AG08396 (cell line): ENCODE measurements at places on chromosomes 2 and 18.

- no peak for DNase-seq
Observed at GRCh38 chr2:99624677-99625076, 134.9 kb upstream of the REV1 start.

GRCh38 chr18:35818353-35818667, 154.2 kb upstream of the RMP24 start:
- no peak for DNase-seq

- DNase-seq: no peak
Observed at GRCh38 chr2:161223139-161223732, 63.0 kb downstream of the TANK start.

- no peak for DNase-seq
Observed at GRCh38 chr2:166536111-166536510, 42.1 kb upstream of the SCN7A start.

- no peak for DNase-seq
Observed at GRCh38 chr2:179137200-179137759, 87.3 kb upstream of the CCDC141 start.

GRCh38 chr2:134335601-134336000, 81.7 kb downstream of the MGAT5 start:
- DNase-seq: no peak

DNA sequence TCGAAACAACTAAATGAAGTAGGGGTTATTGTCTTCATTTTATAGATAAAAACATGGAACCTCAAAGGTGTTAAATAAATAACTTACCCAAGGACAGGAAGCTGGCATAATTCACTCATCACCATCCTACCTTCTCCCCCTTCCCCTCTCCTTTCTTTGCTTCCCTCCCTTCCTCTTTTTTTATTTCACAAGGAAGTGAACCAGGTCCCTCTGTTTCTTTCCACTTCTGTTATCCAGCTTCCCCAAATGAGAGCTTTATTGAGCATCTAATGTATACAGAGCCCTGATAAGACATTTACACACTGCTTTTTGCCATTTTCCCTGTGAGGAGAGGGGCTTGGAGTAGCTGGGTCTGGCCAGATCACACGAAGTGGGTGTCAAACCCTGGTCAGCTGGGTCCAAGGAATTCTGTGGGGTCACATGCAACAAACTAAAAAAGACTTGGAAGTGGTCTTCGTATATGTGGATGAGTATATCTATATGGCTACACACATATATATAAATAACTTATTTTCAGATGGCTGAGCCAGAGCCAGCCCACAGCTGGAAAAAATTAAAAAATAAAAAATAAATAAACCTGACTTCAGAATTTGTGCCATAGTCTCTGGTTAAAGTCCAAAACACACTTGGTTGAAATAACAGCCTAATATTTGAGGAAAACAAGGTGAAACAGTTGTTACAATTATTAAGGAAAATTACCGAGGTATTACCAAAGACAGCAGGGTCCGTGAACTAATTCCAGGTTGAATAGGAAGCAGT, 49.3 kb upstream of the FOSL2 start:
- DNase-seq: no peak

DNA sequence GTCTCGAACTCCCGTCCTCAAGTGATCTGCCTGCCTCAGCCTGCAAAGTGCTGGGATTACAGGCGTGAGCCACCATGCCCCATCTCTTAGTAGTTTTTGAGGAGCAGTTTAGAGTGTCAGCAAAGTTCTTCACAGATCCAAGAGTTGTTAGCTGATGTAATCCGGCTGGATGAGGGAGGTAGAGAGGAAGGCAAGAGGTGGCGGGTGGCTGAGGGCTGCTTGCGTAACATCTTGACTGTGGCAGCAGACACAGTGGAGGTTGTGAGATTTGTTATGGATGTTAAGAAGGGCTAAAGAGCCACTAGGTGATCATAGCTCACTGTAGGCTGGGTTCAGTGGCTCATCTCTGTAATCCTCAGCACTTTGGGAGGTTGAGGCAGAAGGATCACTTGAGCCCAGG, 19.5 kb upstream of the FAM136A start:
- DNase-seq: no peak

- DNase-seq: no peak
Observed at GRCh38 chr2:19104503-19104902, 253.9 kb downstream of the OSR1 start.

DNA sequence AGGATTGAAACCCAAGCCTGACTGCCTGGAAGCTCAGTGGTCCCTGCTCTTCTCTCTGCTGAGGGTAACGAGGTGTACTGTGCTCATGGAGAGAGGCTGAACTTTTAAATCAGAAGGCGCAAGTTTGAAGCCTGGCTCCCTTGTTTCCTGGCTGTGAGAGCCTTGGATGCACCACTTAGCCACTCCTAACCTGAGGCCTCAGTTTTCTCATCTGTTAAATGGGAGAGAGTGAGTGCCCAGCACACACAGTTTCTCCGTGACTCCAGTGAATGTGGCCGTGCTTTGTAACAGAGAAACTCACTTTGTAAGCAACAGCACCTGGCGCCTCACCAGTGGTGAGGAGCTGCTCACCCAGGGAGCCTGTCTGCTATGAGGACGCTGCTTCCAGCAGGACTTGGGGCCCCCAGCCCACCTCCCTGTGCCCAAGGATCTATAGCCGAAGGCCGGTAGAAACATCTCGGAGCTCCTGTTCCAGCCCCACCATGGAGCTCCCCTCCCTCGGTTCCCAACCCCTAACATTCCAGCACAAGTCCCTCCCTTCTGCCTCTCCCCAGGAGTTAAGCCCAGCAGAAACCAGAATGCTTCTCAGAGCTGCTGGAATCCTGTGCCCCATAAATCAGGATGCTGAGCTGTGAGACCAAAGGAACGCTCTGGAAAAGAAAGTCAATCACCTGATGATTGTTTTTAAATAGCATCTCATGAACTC, 20.3 kb upstream of the KCNK3 start:
- no peak for DNase-seq

GRCh38 chr18:75208836-75209128, 157 bp downstream of the PTGR3 start:
- DNase-seq: no peak
